ENCODE measurements at places on chromosomes 5 and 9.

DNA sequence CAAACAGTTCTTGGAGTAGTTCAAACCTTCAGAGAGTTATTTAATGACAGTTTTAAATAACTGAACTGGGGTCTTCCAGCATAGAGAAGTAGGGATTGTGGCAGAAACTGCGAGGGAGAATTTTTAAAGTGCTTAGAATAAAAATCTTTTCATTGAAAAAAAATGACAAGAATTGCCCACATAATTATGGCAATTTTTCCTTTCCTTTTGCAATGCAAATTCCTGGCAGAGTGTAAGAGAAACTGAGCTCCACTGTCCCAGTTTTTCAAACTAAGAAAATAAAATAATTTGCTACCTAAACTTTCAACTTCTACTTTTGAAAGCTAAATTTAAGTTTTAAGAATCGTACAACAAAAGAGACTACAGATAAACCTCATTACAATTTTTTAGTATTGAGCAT, 2.3 kb upstream of the PTGER4 start:
- no peak for DNase-seq

GRCh38 chr5:8363138-8363537, 494.2 kb downstream of the MTRR start:
- DNase-seq, result no peak

DNA sequence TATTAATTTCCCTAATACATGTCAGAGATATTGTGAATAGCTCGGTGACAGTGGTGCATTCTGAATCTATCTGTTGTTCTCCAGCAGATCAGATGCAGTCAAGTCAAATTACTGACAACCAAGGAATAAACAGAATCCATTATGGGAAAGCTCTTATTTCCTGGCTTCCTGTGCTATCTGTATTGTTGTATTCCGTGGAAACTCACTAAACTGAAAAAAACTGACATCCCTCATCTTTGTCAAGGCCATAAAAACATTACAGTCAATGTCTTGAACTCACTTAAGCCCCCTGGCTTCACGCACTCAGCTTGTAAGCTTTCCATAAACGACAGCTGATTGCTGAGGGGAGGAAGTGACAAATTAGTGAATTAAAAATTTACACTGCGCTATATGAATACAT, 245.9 kb downstream of the CTNND2 start:
- DNase-seq, result no peak

DNA sequence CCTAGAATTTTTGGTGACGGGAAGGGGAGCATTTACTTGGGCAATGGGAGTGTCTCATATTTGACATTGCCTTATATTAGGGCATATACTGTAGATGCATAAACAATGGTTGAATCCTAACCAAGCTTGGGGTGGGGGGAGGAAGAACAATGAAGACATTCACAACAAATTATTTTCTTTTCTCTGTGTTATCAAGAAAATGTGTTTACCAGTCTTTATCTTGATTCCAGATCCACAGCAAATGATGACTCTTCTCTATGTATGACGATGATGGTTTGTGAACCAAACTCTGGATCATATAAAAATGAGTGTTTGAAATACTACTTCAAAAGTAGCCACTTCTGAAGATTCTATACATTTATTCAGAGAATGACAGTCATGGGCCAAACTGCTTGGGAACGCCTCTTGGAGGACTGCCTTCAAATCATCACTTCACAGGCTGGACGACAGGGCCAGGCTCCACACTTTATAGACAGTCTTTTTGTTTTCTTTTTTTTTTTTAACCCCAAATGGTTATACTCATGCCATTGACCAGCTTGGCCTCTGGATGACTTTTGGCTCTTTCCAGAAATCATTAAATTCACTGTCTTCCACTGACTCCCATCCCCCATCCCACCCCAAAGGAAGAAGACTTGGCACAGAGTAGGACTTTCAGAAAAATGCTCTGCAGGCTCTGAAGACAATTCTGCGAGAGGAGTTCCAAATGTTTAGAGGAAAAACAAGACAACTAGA, 123.8 kb upstream of the LIFR start:
- no peak for DNase-seq

DNA sequence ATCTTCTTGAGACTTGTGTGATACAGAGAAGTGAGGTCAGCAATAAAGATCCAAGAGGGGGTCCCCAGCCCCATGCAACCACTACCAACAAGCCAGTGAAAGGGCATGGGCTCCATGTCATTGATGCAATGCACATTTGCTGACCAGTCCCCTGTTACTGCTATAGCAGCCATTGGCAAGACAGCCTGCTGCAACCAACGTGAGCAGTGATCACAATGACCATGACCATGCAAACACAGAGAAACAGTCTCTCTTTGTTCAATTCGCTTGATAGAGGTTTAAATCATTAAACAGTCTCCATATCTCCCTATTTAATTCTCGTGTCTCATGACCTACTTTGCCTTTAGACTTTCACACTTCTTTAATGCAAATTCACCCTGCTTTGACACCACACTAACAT, 30.0 kb upstream of the FOXB2 start:
- DNase-seq, result no peak

- no peak for DNase-seq
Observed at GRCh38 chr5:103910011-103910410, 347.4 kb upstream of the NUDT12 start.

- no peak for DNase-seq
Observed at GRCh38 chr9:121386442-121387175, 16.6 kb upstream of the STOM start.

GRCh38 chr5:121862801-121863200, 11.1 kb downstream of the FTMT start:
- no peak for DNase-seq
